ENCODE measurements at places on chromosomes 3 and 15.

DNA sequence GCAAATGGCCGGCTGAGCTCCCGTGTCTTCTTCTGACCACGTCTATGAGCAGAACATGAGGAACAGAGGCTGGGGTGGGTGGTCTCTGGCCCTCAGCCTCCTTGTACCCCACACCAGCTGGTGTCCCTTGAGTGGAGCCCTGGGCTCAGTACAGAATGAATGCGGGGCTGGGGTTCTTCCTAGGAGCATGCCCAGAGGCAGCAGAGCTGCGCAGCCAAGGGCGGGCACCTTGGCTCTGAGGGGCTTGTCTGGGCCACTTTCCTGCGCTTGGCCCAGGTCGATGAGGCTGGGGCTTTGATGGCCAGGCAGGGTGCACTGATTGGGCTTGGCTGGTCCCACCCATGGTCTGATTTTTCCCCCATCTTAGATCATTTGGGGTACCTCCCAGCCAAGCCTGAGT is 6.4 kb downstream of the SCN5A start:
- no peaks in the 10 kb centered on the region for H3K4me1 ChIP-seq
- no peak for DNase-seq
- no peaks in the 10 kb centered on the region for H3K36me3 ChIP-seq
- H3K27ac ChIP-seq, result no peak overlapping the region
- H3K27me3 ChIP-seq, result no peaks in the 10 kb centered on the region
- no peak overlapping the region for H3K4me3 ChIP-seq

- no peak overlapping the region for H3K27ac ChIP-seq
- H3K4me1 ChIP-seq, result no peaks in the 10 kb centered on the region
- DNase-seq, result no peak
- H3K4me3 ChIP-seq, result no peak overlapping the region
Measured at GRCh38 chr3:22779737-22780136, 423.4 kb upstream of the UBE2E2 start.

DNA sequence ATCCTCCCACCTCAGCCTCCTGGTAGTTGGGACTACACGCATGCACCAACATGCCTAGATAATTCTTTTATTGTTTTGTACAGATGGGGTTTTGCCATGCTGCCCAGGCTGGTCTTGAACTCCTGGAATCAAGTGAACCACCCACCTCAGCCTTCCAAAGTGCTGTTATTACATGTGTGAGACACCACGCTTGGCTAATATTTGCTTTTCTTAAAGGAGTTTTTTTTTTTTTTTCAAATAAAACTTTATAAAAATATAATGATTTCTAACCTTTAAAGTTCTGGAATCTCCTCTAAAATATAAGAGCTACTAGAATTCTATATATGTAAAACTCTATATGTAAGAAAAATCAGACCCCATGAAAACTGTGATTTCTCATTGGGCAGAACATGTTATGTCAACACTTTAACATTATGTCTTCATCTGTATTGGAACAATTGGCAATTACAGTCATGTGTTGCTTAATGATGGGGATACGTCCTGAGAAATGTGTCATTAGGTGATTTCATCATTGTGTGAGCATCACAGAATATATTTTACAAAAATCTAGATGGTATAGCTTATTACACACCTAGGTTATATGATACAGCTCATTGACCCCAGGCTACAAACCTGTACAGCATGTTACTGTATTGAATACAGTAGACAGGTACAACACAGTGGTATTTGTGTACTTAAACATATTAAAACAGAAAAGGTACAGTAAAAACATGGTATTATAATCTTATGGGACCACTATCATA is 377.0 kb downstream of the PLCL2 start:
- no peak for DNase-seq
- H3K4me1 ChIP-seq, result no peaks in the 10 kb centered on the region
- H3K4me3 ChIP-seq, result no peak overlapping the region
- H3K27ac ChIP-seq, result no peak overlapping the region

GRCh38 chr3:131431754-131432153 is 50.2 kb downstream of the NUDT16 start:
- no peak overlapping the region for H3K4me3 ChIP-seq
- DNase-seq, result no peak
- H3K27ac ChIP-seq, result no peak overlapping the region
- H3K4me1 ChIP-seq, result no peaks in the 10 kb centered on the region
- H3K36me3 ChIP-seq, result no peaks in the 10 kb centered on the region

DNA sequence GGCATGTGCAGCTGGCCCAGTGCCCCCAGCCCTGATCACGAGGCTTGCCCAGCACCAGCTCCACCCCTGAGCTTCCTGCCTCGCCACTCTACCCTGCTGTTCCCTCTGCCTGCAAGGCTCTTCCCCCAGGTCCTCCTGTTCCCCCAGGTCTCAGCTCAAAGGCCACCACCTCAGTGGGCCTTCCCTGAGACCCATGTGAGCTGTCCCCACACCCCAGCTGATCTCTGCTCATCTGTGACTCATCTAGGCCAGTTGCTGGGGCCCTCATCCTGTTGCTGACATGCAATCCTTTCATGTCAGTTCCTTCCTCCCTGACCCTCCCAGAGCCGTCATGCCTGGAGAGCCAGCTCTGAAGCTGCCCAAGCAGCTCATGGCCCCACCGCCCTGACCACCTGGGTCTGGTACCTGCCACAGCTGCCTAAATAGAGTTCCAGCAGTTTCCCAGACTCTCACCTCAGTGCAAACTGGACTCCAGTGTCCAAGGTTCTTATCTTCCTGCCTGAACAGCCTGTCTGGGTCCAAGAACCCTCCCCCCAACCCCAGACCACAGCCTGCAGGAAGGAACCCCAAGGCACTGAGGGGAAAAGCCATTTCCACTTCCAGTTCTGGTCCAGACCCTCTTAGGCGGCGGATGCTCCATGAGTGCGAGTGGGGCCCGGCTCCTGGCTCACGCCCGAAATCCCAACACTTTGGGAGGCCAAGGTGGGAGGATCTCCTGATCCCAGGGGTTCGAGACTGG is 116.6 kb upstream of the IQSEC1 start:
- peaks cover 9% of the 10 kb centered on the region for H3K4me1 ChIP-seq
- H3K4me3 ChIP-seq, result no peak overlapping the region
- peaks cover 2% of the 10 kb centered on the region for H3K36me3 ChIP-seq

- H3K4me1 ChIP-seq, result peaks cover 2% of the 10 kb centered on the region
- no peak for DNase-seq
- no peak overlapping the region for H3K27ac ChIP-seq
- no peaks in the 10 kb centered on the region for H3K36me3 ChIP-seq
Measured at GRCh38 chr3:194062830-194063229, 73.1 kb upstream of the HES1 start.

DNA sequence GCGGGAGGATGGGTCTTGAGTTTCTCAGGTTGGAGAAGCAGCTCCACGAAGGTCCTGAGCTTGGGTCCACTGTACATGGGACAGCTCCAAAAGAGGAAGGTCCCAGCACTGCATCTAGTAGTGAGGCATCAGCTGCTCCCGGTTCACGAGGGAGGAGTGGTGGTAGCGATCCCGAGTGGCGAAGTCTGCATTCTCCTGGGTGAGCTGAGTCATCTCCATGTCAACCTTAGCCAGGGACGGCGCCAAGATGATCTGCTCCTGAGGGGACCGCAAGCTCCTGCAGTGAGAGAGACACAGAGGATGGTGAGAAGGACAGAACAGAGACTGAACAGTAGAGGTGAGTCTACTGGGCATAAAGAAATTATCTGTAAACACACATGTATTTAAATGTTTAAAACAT is 28.0 kb upstream of the HEG1 start:
- H3K4me3 ChIP-seq, result no peak overlapping the region
- H3K27me3 ChIP-seq, result no peaks in the 10 kb centered on the region
- H3K27ac ChIP-seq, result no peak overlapping the region
- no peak for DNase-seq
- H3K36me3 ChIP-seq, result no peaks in the 10 kb centered on the region
- H3K4me1 ChIP-seq, result no peaks in the 10 kb centered on the region

DNA sequence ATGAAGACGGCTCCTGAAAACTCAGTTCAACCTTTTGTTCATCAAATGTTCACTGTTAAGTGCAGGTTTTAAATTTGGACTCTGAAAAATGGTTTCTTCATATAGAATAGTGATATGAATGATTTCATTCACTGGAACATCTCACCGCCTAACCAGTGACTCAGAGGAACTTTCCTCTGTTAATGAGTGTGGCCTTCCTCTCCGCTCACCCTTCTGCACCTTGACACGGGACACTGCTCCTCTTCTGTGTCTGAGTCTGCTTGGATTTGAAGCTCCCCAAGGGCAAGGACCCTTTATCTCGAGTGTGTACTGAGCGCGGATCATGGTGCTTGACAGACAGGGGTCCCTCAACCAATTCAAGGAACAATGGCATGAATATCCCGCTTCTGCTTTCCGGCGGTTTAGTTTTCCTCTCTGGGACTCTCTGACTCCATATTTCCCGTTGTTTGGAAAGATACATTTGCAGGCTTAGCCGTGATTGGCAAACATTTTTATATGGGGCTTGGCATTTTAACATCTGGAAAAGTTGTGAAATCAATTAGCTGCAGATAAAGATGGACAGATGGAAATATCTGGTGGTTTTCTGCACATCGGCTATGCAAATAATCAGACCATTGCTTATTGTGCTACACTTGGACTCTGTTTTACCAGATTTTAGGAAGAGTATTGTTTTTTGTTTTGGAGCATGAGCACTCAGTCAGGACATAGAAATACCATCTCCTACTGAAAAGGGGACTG is 20.9 kb downstream of the KBTBD8 start:
- H3K27ac ChIP-seq, result no peak overlapping the region
- no peaks in the 10 kb centered on the region for H3K27me3 ChIP-seq
- no peak overlapping the region for H3K4me3 ChIP-seq

DNA sequence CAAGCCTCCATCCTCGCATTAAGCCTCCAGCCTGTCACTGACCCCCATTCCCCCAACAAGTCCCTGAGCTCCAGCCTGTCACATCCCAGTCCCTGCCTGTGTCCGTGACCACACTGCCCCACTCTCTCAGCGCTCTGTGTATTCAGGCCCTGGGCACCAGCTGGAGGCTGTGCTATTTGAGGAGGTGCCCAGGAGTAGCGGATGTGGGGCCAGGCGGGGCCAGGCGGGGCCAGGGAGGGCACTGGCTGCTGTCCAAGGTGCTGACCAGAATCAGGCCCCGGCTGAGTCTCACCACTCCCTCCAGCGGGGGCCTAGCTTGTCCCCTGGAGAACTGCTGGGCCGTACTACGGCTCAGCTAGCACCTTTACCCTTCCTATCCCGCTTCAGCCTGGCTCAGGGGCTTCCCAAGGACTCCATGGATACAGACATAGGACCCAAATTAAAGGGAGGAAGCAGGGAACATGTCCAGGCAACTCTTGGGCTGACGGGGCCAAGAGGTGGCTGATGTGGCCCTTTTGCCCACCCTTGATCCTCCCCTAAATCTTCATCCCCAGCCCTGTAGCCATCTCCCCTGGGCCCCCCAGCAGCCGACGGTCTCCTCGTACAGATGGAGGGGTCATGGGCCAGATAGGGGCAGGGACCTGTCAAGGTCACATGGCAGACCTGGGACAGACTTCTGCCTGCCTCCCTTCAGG is 1.1 kb downstream of the HHATL start:
- peaks cover 4% of the 10 kb centered on the region for H3K27me3 ChIP-seq
- DNase-seq, result peak; percentile 55
- peak overlapping the region; percentile 37 for H3K27ac ChIP-seq
- H3K36me3 ChIP-seq, result no peaks in the 10 kb centered on the region
- H3K4me3 ChIP-seq, result no peak overlapping the region
- peaks cover 2% of the 10 kb centered on the region for H3K4me1 ChIP-seq

DNA sequence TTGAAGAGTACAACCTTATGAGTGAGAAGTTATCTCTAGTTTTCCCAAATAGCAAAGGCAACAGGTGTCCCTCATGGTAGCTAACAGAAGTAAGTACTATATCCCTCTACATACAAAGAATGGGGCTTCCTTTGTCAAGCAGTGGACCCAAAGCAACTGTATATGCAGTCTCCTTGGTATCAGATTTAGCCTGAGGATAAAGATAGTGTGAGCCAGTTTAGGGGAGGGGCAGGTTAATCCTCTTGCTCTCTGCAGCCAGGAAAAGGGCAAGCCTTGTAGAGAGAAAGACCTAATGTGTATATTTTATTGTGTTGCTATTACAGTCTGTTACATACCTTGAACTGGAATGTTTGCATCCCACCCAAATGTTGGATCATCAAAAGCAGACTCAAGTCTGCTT is 117.9 kb upstream of the COL8A1 start:
- no peaks in the 10 kb centered on the region for H3K36me3 ChIP-seq
- no peak for DNase-seq
- H3K4me3 ChIP-seq, result no peak overlapping the region
- no peaks in the 10 kb centered on the region for H3K4me1 ChIP-seq
- no peaks in the 10 kb centered on the region for H3K27me3 ChIP-seq

GRCh38 chr3:106208251-106208650 is 339.4 kb upstream of the CBLB start:
- peaks cover 37% of the 10 kb centered on the region for H3K36me3 ChIP-seq
- no peak for DNase-seq
- H3K4me3 ChIP-seq, result no peak overlapping the region
- peak overlapping the region; percentile 70 for H3K27ac ChIP-seq
- peaks cover 58% of the 10 kb centered on the region for H3K4me1 ChIP-seq

- H3K27ac ChIP-seq, result peak overlapping the region; percentile 40
- no peaks in the 10 kb centered on the region for H3K27me3 ChIP-seq
- peaks cover 3% of the 10 kb centered on the region for H3K36me3 ChIP-seq
- no peak overlapping the region for H3K4me3 ChIP-seq
- DNase-seq, result no peak
Measured at GRCh38 chr3:188049606-188050530, 104.1 kb upstream of the LPP start.

GRCh38 chr3:53665608-53666425 is 171.4 kb downstream of the CACNA1D start:
- no peak overlapping the region for H3K27ac ChIP-seq
- peaks cover 2% of the 10 kb centered on the region for H3K36me3 ChIP-seq
- DNase-seq, result no peak
- H3K27me3 ChIP-seq, result peaks cover 30% of the 10 kb centered on the region
- no peaks in the 10 kb centered on the region for H3K4me1 ChIP-seq
- H3K4me3 ChIP-seq, result no peak overlapping the region

DNA sequence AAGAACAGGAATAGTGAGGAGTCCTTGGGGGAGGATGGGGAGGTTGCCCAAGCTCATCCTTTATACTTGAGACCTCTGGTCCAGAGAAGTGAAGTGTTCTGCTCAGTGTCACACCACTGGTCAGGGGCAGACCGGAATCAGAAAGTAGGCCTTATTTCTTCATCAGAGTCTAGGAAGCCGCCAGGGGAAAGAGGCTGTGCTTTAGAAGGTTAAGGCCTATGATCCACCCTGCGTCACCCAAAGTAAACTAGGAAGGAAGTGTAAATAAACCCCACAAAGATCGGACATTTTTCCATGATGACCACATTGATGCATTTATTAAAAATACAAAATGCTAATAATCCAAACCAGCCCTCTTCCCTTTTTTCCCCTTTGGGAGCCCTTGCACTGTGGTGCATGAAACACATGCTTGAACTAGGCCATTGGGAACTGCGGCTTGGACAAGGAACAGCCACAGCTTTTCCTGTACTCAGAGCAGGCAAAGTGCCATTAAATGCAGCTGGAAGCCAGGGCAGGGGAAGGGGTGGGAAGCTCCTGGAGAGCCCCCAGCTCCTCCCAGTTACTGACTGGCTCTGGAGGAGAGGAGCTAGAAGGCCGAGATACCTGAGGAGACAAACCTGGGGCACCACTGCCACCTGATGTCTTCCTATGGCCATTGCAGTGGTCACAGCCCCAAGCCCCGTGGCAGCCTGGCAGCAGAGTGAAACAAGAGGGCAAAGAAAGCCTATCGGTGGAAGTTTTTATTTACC is 37.0 kb downstream of the CDC25A start:
- H3K36me3 ChIP-seq, result no peaks in the 10 kb centered on the region
- H3K4me3 ChIP-seq, result no peak overlapping the region
- H3K27me3 ChIP-seq, result no peaks in the 10 kb centered on the region
- no peaks in the 10 kb centered on the region for H3K4me1 ChIP-seq
- peak; percentile 63 for DNase-seq
